Umbilical cord (tissue), 2 donors: ENCODE measurements at places on chromosomes 2 and 18. TPM values are rescaled to one million over a fixed set of nuclear protein-coding genes. Genes with fewer than 3 reads are reported as not detected.
A peak's percentile ranks its signal among the peaks of the same experiment; 100 is the strongest.

DNA sequence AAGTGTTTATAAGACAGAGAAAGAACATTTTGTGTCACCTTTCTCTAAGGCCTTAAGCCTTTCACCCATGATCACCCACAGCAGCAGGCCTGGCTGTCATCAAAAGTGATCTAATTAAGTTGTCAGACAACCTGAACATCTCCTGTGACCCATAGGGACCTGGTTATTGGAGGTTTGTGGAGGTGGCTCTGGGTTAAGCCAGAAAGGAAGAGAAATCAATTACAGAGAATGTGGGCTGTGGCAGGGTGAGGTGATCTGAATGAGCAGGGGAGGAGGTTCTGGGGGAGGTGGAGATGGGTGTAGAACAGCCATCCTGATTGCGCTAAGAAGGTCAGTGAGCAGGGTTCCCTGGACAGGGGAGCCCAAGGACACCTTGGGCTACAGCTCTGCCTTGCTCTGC, 170.8 kb downstream of the FSHR start:
- DNase-seq: no peak

- DNase-seq: no peak
Observed at GRCh38 chr2:8394131-8394530, 287.7 kb upstream of the ID2 start.

The ASB1 gene
- 20.7 TPM for total RNA-seq

DNA sequence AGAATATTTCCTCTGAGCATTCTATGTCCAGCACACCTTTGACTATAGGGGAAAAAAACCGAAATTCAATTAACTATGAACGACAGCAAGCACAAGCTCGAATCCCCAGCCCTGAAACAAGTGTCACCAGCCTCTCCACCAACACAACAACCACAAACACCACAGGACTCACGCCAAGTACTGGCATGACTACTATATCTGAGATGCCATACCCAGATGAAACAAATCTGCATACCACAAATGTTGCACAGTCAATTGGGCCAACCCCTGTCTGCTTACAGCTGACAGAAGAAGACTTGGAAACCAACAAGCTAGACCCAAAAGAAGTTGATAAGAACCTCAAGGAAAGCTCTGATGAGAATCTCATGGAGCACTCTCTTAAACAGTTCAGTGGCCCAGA, 79.4 kb upstream of the FAM117B start:
- no peak for DNase-seq

The GPR75 gene
- 0.72 TPM for total RNA-seq

The LBX2 gene
- total RNA-seq: not detected

- DNase-seq: no peak
Observed at GRCh38 chr2:200635251-200635650, 49.4 kb downstream of the AOX1 start.

The MAPK4 gene
- 7.9 TPM for total RNA-seq

GRCh38 chr2:70083344-70084156, 3.7 kb upstream of the PCBP1 start:
- DNase-seq: no peak

- DNase-seq: no peak
Observed at GRCh38 chr18:71321319-71321718, 1032.5 kb downstream of the SOCS6 start.

The MAL gene
- total RNA-seq: 3.6 TPM

GRCh38 chr2:219451661-219452360, 17.2 kb downstream of the SPEG start:
- peak; percentile 77 for DNase-seq

The VWC2L gene
- 4.3 TPM for total RNA-seq

- DNase-seq: no peak
Observed at GRCh38 chr2:206585335-206585734, 57.0 kb upstream of the FAM237A start.

DNA sequence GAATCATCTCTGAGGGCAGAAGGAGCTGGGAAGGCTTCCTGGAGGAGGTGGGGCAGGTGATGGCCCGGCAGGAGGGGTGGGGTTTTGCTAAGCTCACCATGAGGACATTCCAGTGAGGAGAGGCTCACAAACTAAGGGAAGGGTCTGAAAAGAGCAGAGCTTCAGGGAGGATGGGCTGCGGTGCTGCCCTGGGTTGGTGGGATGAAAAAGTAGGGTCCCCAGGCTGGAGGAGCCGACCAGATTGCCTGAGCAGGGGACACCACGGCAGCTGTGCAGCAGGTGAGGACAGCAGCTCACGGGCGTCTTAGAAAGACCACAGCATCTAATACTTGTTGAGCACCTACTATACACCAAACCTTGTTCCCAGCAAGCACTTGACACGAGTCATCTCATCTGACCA, 82.2 kb downstream of the DYSF start:
- no peak for DNase-seq

- no peak for DNase-seq
Observed at GRCh38 chr2:37600735-37601134, 70.7 kb downstream of the CDC42EP3 start.

The OR6B2 gene
- total RNA-seq: 1.7 TPM

The FBXO15 gene
- 7.5 TPM for total RNA-seq

- no peak for DNase-seq
Observed at GRCh38 chr2:65027616-65028244, 28.5 kb upstream of the CEP68 start.

The MYO3B gene
- 3.9 TPM for total RNA-seq

- no peak for DNase-seq
Observed at GRCh38 chr2:176251928-176252327, 17.3 kb upstream of the MTX2 start.

The UGT1A6 gene
- total RNA-seq: 3.1 TPM

GRCh38 chr18:48838166-48838775, 112.5 kb downstream of the SMAD7 start:
- no peak for DNase-seq

The SERPINB10 gene
- total RNA-seq: 0.96 TPM

- peak; percentile 33 for DNase-seq
Observed at GRCh38 chr18:44309185-44309584, 371.5 kb upstream of the SETBP1 start.

- DNase-seq: no peak
Observed at GRCh38 chr2:64142741-64143168, 1.5 kb downstream of the PELI1 start.

DNA sequence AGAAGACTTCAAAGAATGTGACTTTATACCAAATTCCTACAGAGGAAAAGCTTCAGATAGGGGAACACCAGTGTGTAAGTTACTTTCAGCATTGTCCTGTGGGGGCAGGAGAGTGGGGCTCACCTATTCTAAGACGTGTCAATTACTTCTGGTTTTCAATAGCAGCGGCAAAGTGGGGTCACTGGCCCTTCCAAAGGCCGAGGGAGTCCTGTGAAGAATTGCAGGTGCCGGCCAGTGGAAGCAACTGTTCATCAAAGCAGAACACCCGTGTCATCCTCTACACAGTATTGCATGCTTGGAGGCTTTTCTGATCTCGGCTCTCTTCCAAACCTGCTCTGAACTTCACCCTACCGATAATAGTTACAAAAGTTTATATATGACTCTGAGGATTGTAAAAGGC, 1176.5 kb upstream of the TMEFF2 start:
- DNase-seq: no peak

GRCh38 chr2:30584116-30584515, 137.1 kb downstream of the LCLAT1 start:
- DNase-seq: no peak

GRCh38 chr2:186570604-186571003, 19.3 kb upstream of the ITGAV start:
- no peak for DNase-seq
